ENCODE measurements at places on chromosomes 12 and 14.

DNA sequence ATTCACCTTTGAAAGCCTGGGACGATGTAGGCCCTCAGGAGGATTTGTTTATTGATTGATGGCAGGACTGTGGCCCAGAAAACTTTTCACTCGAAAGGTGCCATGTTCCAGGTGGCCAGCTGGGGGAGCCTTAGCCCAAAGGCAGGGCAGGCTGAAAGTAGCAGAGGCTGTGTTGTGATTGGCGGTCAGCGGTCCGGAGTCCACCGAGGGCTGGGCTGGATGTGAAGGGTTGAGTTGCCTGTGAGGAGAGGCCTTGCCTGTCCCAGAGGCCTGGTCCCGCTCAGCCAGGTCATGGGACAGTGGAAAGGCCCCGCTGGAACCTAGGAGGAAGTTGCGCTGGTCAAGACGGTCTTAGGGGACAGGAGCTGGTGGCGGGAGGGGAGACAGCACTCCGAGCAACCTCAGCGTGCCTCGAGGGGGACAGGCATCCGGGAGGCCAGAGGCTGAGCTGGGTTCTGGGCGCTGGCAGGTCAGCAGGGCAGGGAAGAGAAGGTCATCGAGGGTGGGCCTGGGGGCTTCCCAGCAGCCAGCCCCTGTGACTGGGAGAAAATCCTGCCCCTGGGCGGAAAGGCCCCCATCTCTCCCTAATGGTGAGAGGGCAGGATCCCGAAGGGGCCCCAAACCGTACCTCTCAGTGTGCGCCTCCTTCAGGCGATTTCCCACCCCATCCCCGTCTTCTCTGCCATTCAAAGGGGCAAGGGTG is 26.3 kb downstream of the CMA1 start:
- DNase-seq = peak; percentile 19

DNA sequence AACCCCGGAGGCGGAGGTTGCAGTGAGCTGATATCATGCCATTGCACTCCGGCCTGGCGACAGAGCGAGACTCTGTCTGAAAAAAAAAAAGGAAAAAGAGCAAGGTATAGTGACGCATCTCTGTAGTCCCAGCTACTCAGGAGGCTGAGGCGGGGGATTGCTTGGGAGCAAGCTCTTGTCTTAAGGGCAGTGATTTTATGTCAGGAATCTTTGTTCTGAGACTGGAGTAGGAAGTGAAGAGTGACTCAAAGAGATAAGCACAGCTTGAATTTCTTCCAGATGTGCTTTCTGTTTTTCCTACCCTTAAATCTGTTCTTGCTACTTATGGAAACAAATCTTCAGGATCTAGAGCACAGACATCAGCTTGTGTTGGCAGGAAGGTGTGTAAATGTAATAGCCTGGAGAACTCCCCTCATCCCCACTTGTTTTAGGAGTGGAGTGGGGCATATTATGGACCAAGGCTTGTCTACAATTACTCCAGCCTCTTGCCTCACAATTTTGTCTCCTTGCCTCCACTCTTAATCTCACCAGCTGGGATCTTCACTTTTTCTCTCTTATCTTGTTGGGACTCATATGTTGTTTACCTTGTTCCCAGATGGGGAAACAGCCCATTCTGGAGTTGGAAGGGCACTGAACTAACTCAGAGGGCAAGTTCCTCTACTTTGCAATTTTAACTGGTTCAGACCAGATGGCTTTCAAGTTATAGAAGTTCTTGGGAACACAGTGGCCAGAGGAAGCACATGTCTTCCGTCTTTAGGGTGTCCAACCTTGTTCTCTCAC is 7.5 kb downstream of the TMED2 start:
- DNase-seq = no peak

DNA sequence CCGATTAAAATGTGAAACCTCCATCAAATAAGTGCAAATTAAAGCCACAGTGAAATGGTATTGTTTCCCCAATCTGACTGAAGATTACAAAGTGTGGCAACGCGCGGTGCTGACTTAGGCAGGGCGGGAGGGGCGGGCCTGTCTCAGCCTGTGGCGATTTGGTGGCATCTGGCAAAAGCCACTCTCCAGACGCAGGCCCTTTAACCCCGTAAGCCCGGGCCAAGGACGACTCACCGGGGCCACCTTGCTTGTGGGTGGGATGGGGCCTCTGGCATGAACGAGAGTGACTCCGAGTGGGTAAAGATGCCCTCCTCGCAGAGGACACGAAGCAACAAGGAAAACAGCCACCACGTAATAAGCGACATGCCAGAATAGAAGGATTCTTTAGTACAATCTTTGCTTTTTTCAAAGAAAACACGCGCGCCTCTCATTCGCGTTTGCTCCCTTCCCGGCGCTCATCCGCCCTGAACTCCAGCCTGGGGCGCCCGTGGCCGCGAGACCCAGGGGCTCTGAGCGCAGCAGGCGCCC is 815 bp downstream of the DEGS2 start:
- DNase-seq = no peak

- no peak for DNase-seq
These were observed 43.4 kb downstream of the SAMD4A start for GRCh38 chr14:54610051-54610977.

- DNase-seq = no peak
These were observed 82.1 kb downstream of the B4GALNT3 start for GRCh38 chr12:541676-542324.

- no peak for DNase-seq
These were observed 40.1 kb downstream of the RERG start for GRCh38 chr12:15181017-15181683.

- DNase-seq = no peak
These were observed 27.1 kb downstream of the KRT18 start for GRCh38 chr12:52975820-52976573.

- no peak for DNase-seq
These were observed 173.0 kb upstream of the PRMT8 start for GRCh38 chr12:3317841-3318501.

DNA sequence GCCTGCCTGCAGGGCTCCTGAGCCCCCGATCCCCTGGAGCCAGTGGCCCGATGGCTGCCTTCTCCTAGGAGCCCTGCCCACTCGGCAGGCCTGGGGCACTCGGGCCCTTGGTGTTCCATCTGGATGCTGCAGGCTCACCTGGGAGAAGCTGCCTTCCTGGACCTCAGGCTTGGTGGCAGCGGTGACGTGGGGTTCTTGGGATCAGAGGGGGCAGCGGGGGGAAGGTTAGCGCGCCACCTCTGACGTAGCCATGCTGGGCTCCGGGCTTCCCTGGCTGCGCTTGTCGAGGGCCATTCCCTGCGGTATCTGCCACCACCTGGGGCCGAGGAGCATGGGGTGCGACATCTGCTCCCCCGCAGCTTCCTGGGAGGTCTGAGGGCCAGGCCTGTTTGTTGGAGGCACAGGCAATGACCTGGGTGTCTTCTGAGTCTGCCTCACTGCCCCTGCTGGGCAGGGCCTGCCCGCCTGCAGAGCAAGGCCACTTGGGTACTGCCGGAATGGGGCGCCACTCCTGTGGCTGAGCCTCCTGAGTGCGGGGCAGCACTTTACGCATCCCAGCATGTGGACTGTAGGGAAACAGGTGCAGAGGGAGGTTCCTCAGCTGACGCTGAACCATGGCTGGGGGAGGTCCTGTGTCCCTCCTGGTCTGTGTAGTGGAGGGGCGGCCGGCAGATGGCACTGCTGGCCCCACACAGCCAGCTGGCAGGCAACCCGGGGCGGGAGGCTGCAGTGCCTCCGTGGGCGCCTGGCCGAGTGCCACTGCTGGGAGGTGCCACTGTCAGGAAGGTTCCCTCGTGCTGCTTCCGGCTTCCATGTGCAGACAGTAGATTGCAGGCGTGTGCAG is 20.3 kb downstream of the MTA1 start:
- DNase-seq = no peak

DNA sequence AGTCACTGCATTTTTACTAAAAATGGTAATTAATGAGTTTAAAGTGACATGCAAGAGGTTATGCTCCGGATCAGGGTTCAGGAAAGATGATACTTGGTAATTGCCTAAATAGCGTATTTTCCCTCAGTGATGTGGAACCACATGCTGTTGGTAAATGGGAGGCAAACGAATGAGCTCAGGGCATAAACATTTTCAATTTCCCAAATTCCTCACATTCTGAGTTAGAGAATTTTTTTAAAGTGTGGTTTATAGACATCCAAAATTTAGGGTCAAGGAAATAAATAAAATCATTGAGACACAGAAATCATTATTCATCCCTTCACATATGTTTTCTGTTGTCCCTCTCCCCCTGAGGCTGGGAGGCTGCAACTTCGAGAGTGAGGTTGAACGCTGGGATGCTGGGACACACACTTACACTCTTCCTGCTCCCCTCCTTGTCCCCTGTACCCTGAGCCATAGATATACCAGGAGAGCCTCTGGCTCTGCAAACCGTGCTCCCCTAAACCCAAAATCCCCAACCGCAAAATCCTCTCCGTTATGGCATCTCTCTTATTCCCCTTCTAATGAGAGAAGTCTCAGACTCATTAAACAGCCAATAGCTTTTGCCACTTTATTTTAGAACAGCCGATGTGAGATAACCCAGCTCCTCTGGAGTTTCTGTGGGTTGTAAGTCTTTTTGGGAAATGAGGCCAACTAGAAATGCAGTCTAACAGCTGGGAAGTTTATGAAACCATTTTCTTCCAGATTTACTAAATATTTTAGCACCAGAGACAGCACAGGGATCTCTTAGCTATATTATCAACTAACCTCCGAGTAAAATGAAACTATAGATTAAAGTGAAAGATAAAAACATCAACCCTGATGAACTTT is 21.4 kb upstream of the ADGRD1 start:
- DNase-seq = no peak

DNA sequence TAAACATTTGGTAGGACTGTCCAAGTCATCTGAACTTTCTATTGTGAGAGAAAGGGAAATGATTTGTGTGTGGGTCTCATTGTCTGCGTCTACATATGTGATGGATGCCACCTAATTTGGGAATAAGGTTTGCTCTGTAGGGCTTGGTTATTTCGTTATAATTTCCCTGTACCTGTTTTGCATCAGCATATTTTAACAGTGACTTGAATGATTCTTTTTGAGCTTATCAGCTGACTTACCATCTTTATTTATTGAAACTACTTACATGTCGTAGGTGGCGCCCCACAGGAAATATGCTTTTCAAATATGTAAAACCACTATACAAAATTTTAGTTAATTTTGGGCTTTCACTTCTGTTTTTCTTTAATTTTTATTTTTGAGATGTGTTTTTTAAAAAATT is 56.5 kb upstream of the BCAT1 start:
- DNase-seq = no peak
